ENCODE measurements at places on chromosomes 6 and 20.

- DNase-seq: no peak
These were observed 123.8 kb downstream of the BANF2 start for GRCh38 chr20:17823409-17824144.

DNA sequence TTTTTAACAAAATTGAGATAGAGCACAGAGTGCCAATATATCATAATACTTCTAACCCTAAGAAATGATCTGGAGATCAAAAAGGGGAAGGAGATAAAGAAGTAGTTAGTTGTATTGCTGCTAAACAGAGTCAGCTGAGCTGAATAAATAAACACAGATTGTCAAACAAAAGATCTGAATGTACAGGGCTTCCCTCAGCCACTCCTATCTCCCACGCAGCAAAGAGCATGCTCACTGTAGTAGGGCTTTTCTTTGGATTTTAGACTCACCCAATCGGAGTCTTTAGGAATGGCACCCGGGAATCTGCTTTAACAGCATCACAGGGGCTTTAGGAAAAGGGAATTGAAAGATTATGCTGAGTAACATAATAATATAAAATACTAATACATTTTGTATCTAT, 222.2 kb upstream of the STXBP5 start:
- no peak for DNase-seq

DNA sequence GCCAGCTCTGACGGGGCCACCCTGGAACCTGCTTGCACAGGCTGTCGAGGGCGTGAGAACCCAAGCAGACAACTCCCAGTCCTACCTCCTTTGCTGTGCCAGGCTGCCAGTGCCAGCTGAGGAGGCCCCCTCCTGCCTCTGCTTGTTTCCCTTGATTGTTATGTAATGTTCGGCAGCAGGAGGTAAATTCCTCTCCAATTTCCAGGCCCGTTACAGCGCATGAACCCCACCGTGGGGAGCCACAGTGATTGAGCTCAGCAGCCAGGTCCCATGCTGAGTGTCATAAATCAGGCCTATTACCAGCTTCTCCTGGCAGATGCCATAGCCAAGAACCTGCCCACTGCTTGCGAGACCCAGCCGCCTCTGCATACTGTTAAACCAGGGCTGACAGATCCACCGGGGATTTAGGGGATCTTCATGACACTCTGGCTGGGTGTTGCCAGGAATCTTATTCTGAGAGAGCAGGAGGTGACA, 320.5 kb downstream of the DHX35 start:
- DNase-seq: no peak

DNA sequence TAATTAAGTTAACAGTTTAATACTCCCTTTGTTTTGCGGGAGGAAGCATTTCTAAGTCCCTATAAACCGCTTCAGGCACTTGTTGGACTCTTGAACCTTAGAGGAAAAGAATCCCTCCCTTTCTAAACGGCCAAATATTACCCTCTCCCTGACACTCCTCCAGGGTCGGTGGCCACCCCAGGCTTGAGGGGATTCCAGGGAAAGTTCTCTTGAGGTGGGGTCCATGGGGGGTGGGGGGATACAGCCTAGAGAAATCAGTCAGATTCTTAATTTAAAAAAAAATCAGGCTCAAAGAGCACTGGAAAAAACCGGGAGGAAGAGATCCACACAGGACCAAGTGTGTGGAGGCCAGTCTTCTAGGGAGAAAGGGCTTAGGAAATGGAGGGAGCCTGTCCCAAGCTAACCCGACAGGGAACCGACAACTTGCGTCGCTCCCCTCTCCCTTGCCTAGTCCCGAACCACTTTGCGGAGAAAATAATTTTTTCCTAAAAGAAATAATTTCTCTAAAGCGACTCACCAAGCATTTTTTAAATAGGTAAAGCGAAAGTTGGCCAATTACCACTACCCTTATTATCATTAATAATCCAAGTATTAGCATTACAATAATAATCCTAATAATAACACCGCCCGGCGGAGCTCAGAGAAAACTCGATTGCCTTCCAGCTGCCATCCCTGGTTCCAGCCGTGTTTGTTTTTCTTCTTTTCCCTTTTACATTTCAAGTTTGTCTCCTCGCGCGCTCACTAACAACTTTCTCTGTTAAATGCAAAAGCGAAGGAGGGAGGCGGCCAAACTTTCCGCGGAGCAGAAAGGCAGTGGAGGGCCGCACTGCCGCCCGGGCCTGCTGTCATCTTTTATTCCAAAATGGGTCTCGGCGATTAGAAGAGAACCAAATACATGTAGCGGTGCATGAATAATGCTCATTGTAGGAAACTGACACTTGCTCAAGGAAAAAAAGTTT, 4.8 kb downstream of the NR2E1 start:
- DNase-seq: no peak

DNA sequence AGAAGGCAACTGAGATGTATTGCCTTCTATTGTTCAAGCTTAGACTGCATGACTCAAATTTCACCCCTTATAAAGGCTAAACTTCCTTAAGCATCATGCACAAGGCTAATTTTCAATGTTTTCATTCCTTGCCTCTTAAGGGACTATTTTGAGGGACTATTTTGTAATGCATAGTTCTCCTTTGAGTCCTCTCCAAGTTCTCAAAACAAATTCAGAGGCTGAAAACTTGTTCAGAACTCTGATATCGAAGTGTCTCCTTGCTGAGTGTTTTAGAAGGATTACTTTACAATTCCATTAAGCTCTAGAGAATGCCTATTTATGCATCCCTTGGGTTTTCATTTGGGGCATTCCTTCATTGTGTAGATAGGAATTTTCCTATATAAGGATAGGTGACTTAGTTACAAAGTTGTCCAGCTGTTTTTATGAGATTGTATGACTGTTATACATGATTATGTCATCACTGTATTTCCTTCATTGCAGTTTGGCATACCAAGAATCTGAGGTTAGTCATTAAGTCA, 41.7 kb downstream of the COL19A1 start:
- DNase-seq: peak; percentile 42

GRCh38 chr6:83948851-83949250, 84.7 kb upstream of the MRAP2 start:
- no peak for DNase-seq

GRCh38 chr20:62052336-62052841, 13.3 kb downstream of the TAF4 start:
- no peak for DNase-seq

- DNase-seq: peak; percentile 5
These were observed 60.5 kb upstream of the EXOC2 start for GRCh38 chr6:753486-753885.

- DNase-seq: no peak
These were observed 1262.5 kb upstream of the CITED2 start for GRCh38 chr6:140636908-140637402.

DNA sequence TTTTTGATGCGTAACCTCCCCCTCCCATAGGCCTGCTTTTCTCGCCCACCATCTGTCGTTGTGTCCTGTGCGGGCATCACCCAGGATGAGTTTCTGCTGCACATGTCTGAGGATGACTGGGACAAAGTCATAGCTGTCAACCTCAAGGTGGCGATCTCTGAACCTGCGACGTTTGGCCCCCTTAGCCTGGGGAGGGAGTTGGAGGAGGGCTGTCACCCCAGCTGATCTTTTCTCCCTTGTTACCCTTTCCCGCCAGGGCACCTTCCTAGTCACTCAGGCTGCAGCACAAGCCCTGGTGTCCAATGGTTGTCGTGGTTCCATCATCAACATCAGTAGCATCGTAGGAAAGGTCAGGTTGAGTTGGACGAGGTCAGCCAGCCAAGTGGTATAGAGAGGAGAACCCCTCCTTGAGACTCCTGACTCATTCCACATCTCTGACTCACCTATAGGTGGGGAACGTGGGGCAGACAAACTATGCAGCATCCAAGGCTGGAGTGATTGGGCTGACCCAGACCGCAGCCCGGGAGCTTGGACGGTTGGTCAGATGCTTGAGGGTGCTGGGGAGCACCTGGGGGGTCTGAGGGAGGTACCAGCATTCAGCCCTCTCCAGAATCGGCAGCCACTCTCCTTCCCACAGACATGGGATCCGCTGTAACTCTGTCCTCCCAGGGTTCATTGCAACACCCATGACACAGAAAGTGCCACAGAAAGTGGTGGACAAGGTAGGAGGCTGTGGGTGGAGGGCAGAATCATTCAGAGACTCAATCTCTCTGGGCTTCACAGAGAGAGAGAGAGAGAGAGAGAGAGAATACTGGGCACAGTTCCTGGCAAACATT, 954 bp downstream of the HSD17B8 start:
- peak; percentile 87 for DNase-seq

DNA sequence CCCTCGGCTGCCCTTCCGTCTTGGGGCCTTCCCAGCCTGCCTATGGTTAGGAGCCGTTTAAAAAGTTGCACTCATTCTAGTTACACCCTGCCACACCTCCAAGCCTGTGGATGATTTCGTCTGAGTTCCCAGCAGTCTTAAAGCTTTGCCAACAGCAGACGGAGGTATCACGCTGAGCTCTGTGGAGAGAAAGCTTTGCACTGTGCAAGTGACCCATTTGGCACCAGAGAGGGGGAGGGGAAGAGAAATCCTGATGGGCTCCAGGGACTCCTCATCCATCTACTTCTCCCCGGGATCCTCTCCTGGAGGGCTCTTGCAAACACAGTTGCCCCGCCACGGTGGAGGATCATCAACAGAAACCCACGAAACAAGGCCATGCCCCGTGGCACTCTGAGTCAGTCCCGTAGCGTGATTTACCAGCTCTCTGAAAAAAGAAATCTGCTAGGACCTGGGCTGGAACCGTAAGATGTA, 98.8 kb upstream of the CITED2 start:
- DNase-seq: peak; percentile 44

DNA sequence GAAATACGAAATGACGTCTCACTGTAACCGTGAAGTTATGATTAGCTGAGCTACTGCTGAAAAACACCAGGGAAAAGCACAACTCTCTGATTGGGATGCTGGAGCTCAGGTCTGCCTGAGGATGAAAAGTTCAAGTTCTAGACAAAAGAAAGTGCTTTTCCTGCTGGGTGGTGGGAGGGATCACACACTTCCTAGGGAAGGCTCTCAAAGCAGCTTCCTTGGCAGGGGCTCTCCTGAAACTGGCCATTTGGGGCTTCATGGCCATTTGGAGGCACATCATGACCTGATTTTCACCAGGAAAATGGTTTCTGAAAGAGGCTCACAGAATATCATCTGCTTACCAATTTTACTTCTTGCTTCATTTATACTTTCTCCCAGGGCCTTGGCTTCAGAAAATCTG, 97.1 kb upstream of the KCNK16 start:
- DNase-seq: no peak

- no peak for DNase-seq
These were observed 279.7 kb downstream of the ZFAND3 start for GRCh38 chr6:38099221-38099620.

DNA sequence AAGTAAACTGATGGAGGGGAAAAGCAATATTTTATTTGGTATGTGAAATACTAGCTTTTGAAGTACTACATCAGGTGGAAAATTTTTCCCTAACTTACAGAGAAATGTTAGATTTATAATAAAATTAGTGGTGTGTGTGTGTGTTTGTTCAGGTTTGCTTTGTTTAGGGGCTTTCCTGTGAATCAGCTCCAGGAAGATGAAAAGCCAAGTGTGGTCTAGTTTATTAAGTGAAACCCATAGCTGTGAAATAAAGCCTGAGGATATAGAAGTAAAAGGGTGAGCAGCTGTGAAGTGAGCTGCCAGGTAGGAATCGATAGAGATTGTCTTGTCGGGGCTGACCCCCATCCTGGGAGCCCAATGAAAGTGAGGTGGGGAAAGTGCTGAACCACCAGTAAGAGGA, 347.6 kb upstream of the IMPG1 start:
- DNase-seq: no peak

GRCh38 chr6:170159022-170159965, 131.6 kb downstream of the DLL1 start:
- DNase-seq: no peak

DNA sequence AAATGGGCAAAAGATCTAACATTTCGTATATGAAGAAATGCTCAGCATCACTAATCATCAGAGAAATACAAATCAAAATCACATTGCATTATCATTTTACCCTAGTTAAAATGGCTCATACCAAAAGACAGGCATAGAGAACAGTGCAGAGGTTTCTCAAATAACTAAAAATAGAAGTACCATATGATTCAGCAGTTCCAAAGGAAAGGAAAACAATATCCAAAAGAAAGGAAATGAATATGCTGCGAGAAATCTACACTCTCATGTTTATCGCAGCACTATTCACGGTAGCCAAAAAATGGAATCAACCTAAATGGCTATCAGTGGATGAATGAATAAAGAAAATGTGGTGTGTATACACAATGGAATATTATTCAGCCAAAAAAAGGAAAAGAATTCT, 63.5 kb downstream of the VTA1 start:
- no peak for DNase-seq

DNA sequence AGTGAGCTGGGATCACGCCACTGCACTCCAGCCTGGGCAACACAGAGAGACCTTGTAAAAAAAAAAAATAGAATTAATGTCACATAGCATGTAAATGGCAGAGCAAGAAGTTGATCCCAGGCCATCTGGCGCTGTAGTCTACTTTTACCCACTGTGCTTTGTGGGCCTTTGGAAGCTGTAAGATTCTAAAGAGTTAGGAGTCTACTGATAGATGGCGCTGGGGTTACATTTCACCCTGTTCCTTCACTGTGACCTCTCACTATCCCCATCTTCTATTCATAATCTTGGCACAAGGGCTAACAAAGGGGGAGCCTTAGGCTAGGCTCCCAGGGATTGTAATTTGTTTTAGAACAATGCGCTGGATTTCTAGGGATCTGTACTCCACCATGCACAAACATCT, 24.4 kb downstream of the SIRPD start:
- DNase-seq: peak; percentile 27

DNA sequence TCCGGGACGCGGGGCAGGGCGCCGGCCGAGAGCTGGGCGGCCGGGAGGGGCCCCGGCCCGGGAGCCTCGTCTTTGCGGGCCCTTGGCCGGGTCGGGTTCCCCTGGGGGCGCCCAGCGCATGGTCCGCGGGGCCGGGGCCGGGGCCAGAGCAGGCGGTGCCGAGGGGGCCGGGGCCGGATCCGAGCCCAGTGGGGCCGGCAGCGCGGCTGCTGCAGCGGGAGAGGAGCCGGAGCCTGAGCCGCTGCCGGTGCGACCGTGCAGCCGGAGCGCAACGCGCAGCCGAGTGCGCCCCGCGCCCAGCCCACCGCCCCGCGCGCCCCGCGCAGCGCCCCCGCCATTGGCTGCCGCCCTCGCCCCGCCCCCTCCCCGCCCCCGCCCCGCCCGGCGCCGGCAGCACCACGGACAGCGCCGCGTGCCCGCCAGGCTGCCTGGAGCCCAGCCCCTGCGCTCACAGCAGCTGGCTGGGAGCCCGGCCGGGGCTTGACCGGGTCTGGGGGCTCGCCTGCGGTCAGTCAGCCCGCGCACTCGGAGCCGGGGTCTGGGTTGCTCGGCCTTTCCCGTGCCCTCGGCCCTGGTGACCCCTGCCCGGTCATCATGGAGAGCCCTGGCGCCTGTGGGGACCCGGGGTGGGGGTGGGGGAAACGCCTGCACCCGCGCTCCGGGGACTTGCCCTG, at the start of gene HRH3:
Gene HRH3, minus strand, starts transcription at position 287 of the 674 bp plus-strand sequence. CDS start 308 bp downstream, outside the sequence.
- peak; percentile 30 for DNase-seq

DNA sequence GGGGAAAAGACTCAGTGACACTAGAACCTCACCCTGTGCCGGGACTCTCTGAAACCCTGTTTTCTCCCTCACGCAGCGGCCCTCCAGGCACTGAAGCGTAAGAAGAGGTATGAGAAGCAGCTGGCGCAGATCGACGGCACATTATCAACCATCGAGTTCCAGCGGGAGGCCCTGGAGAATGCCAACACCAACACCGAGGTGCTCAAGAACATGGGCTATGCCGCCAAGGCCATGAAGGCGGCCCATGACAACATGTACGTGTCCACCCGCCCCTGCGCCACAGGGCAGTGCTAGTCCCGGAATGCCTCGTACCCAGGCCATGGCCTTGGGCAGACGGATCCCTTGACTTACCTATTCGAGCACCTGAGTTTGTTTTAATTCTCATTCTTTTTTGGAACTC, 37.2 kb downstream of the CHMP4B start:
- DNase-seq: no peak

- peak; percentile 62 for DNase-seq
These were observed 73.9 kb downstream of the AHI1 start for GRCh38 chr6:135423649-135424128.
